NCI-H1048 (cell line): ENCODE measurements at places on chromosomes 3 and 15.

DNA sequence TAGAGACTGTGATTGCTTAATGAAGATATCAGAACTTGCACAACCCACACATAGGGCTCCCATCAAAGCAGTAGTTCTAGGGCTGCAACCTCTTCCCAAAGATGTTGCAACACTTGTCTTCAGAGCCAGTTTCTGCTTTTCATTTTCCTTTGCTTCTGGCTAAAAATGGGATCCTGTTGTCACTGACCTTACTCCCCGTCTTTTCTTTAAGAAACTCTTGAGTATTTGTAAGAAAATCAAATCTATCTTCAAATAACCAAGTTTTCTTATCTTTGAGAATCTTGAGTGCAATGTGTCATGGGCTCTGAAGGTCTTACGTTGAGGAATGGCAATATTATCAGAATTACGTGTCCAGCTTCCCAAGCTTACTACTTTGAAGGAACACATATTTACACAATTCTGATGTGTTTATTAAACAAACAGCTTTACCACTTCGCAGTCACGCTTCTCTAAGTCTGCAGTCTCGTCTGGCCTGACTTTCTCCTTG, 24.1 kb downstream of the CACNA1D start:
- no peak for DNase-seq

DNA sequence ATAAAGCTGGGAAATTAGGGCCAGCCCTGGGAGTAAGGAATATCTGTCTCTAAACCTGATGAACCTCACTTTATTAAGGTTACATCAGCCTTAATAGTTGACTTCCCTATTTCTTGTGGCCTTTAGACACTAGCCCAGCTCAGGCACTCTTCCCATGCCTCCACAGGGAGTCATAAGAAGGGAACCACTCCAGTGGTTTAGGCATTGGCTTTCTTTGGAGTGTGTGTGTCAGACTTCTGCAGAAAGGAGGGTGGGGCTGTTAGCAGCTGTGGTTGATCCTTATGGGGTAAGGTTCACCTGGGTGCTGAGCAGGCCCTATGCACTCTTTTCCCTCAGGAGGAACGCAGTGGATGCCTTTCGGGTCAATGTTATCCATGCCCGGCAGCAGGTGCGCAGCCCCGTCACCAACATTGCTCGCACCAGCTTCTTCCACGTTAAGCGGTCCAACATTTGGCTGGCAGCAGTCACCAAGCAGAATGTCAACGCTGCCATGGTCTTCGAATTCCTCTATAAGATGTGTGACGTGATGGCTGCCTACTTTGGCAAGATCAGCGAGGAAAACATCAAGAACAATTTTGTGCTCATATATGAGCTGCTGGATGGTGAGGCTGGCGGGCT, 4.0 kb downstream of the AP2M1 start:
- no peak for DNase-seq

- DNase-seq = no peak
Observed at GRCh38 chr3:5465183-5465582, 277.7 kb downstream of the EDEM1 start.

GRCh38 chr15:40991355-40991754, 38.1 kb downstream of the CHAC1 start:
- peak; percentile 18 for DNase-seq

DNA sequence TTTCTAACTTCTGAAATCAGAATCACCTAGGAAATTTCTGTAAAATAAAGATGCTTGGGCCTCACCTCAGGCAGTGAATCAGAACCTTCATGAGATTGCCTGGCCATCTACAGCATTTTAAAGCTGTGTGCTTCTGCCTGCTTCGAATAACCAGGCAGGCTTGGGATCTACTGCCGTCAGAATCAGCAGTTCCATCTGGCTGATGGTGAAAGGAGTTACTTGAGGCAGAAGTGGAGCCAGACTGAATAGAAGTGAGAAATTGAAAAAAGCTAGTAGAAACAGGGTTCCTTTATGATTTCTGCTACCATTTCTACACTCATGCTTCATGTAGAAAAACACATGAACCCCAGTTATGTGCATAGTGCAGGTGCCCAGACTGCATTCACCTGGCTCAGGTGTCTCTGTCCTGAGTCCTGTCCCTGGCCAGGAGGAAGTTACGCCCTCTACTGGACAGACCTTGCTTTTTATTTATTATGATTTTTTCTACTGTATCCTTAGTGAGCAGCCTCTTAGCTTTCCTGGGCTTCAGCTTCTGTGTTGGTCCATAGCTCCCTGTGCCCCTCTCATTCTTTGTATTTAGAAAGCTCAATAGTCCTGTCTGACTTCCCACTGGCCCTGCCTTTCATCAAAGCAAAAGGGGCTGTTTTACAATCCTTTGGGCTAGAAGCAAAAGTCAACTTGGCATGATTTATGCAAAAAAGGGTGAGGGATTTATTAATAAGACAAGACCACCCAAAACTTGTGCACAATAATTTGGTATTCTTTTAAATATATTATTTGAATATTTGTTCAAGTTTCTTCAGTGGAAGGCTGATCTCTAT, 200.8 kb upstream of the GOLGA6L4 start:
- no peak for DNase-seq

DNA sequence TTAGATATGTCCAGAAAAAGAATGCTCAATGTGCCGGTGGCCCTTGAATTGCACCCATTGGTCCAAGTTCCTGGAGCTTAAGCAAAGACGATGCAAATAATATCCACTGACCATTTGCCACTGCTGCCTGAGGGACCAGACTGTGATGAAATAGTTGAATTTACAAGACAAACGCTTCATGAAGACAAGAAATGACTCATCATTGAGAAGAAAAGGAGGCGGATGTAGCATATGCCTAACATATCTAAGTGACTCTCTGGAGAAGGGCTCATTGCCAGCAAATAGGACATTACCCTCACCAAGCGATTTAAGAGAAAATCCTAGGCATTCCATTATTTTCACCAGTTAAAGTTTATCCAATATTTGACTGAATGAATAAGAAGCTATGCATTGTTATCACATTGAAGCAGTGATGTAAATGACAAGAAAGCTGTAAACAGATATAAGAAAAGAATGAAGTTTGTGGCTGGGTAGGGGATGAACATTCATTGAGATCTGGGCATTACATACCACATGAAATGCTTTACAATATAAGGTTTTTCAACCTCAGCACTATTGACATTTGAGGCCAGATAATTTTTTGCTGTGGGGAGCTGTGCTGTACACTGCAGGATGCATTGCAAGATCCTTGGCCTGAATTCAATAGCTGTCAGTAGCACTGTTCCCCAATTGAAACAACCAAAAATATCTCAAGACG, 48.9 kb upstream of the CPNE4 start:
- no peak for DNase-seq

DNA sequence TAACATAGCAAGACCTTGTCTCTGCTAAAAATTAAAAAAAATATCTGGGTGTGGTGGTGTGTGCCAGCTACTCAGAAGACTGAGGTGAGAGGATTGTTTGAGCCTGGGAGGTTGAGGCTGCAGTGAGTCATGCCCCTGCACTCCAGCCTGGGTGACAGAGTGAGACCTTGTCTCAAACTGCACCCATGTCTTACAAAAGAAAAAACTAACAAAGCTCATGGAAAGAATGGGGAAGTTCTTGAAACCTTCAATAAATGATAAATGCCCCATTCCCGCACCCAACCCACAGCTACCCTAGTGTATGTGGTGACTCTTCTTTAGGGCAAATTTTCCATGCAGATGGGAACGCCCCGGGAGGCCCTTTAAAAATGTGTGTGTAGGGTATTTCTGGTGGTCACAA, 28.3 kb downstream of the RPLP1 start:
- DNase-seq = no peak

DNA sequence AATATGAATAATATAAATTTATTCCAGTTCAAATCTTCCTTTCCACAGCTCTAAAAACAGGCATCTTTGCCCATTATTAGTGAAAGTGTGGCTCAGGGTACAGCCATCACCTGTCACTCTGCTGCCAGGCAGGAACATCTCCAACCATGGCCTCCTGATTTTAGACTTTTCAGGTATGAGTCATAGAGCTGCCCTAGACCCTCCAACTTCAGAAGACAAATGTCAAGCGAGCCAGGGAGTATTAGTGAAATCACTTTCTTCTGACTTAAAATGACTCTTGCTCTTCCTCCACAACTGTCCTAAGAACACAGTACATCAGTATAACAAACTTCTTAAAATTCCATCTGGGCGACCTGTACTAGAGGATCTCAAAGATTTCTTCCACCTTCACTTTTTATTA, 78.1 kb upstream of the AKAP13 start:
- DNase-seq = no peak

- DNase-seq = no peak
Observed at GRCh38 chr3:127100459-127101410, 92.2 kb upstream of the PRR23E start.

DNA sequence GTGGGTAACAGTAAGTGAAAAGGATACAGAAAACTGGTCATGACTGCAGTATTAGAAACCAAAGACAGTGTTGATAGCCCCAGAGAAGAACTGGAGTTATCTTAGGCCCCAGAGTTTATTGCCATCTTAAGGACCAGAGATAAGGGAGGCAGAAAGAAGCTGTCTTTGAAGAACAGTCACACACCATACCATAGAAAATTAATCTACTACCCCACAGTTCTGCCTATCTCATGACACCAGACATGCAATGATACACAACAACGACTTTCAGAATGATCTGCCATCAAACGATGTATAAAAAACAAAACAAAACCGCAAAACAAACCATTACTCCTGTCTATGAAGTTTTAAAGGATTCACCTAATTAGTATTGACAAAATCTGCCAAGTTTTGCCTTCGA, 9.6 kb downstream of the CPOX start:
- DNase-seq = no peak

- no peak for DNase-seq
Observed at GRCh38 chr15:33209575-33210481, 15.3 kb upstream of the FMN1 start.

DNA sequence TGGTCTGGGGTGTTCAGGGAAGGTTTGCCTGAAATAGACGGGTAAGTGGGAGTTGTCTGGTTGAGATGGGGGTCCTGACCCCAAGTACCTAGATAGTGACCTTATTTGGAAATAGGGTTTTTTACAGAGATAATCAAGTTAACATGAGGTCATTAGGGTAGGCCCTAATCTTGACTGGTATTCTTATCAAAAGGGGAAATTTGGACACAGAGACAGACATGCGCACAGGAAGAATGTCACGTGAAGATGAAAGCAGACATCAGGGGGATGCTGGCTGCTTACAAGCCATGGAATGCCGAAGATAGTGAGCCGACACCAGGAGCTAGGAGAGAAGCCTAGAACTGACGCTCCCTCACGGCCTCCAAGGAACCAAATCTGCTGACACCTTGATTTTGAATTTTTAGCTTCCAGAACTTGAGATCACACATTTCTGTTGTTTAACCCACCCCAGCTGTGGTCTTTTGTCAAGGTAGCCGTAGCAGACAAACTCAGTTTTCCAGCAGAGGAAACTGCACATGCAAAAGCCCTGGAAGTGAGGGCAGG, 17.1 kb downstream of the BHLHE40 start:
- no peak for DNase-seq

- no peak for DNase-seq
Observed at GRCh38 chr15:70178335-70179084, 80.8 kb upstream of the TLE3 start.

DNA sequence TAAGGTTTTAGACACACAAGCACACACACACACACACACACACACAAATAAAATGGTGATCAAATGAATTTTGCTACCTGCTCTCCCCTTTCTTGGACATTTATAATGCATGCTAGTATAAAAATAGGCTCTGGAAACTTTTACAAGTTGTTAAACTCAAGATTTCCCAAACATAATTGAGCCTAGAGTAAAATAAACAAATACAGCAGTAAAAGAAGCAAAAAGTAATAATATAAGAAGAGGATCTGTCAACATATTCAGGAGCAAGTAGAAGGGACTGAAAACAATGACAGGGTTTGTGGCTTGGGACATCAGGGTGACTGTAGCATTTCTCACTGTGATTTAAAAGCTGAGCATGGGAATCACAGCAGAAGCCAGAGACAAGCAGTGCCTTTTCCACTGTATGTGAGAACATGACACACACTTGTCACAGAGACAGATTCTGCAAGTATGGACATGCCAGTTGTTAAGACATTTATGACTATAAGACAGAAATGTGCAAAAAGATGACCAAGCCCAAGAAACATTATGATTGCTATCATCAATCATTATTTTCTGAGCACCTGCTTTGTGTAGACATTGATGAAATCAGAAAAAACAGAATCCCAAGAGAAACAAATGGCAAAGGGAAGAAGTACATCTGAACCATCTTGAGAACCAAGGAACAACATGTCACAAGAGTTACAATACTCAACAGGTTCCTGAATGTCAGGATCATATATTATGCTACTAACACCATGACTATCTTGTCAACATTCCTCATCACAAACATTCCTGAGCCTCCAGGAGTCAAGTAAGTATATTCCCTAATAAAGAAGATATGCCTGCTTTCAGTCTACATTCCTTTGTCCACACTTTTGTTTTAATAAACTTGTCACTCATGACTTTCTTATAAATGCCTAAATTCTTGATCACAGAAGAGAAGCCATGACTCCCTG, 7.1 kb downstream of the THRB start:
- no peak for DNase-seq

DNA sequence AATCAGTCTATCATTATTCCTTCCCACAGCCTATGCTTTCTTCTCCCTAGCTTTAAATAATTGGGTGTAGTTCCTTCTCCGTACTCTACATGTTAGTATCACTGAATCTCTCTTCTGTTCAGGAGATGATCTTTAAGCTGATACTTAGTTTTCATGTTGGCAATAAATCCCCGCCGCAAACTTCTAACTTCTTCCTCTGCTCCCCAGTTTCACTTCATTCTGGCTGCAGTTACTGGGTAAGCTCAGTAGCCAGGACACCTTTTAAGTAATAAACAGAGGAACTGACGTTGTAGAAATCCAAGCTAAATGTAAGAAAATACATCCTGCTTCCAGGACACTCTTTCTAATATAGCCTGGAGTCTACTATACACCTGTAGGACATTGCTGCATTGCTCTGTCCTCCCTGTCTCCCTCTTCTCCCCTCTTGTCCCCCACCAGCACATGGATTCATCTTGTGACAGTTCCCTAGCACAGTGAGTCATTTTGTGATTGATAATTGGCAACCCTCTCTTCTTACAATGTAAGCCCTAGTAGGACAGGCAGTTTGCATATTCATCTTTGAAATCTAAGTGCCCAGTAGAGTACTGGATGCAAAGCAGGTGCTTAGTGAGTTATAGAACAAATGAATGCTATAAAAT, 598.2 kb downstream of the UNC13C start:
- DNase-seq = peak; percentile 18

GRCh38 chr15:86863226-86863915, 783.7 kb downstream of the AGBL1 start:
- DNase-seq = no peak

GRCh38 chr3:40779039-40779438, 254.3 kb downstream of the ZNF621 start:
- no peak for DNase-seq

DNA sequence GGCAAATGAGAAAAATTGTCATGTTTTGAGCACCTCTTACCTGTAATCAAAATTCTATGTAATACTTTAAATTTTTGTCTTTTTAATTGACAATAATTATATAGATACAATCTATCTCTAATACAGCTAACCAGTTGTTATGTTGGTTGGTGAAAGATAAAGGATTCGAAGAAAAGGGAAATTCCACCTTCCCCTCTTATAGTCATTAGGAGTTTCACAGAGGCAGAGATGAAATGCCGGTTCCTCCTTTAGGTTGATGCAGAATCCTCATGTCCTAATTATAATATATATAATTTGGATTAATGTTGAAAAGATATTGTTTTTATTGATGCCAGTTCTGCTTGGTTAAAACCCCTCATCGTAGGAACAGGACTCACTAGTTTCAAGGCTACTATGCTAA, 67.1 kb downstream of the LRCH3 start:
- DNase-seq = no peak

GRCh38 chr3:134350266-134350665, 24.0 kb downstream of the AMOTL2 start:
- DNase-seq = no peak

- no peak for DNase-seq
Observed at GRCh38 chr3:3178498-3179328, 778 bp downstream of the CRBN start.
